T follicular helper cell (primary cell): ENCODE measurements at places on chromosomes 4 and X.

- DNase-seq: no peak
Measured at GRCh38 chr4:84496331-84496705, 2.8 kb downstream of the NKX6-1 start.

GRCh38 chr4:38364383-38364963 is 299.5 kb upstream of the KLF3 start:
- no peak for DNase-seq

- no peak for DNase-seq
Measured at GRCh38 chrX:140710710-140711109, 1.2 kb downstream of the LINC00632 start.

GRCh38 chrX:48890934-48891401 is 6.6 kb downstream of the TIMM17B start:
- DNase-seq: no peak

DNA sequence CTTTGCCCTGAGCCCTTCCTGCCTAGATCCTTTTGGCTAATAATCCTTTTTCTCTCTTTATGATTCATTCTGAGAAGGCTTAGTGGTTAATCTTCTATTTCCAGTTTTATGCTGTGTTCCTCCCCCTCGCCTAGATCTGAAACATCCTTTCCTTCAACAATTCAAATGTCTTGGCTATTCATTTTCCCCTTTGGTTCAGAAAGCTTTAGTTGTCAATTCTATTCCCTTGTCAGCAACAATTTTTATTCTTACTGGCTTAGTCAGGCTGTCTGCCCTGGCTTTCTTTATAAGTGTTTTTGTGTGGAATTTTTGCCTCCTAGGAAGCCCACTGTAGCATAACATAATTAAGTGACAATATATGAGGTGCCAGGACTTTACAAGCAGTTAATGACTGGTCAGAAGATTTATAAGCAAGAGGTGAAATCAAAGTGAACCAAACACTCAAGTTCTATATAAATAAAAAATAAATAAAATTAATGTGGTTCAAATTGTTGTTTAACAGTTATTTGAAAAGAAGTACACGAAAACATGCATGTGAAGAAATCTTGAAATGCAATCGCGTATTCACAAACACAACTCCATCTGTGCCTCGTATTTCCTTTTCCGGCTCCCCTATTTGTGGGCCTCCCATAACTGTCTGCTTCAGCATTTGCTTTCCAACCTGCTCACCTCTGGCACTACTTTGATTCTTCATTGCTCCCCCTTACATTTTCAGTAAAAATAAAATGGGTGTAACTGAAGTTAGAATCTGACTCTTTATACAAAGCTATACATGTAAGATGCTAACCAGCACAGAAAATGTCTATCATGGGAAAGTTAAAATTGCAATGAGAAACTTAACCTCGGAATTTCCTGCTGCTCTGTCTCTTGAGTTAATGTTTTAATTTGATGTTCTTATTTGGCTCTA is 235.4 kb downstream of the SPRY1 start:
- no peak for DNase-seq

- no peak for DNase-seq
Measured at GRCh38 chrX:23013366-23013765, 13.6 kb downstream of the DDX53 start.

GRCh38 chr4:71198958-71199357 is 139.9 kb upstream of the SLC4A4 start:
- no peak for DNase-seq

GRCh38 chrX:118675326-118675965 is 52.0 kb upstream of the IL13RA1 start:
- no peak for DNase-seq
